ENCODE measurements at places on chromosomes 3 and 15.

- peak; percentile 43 for DNase-seq
Observed at GRCh38 chr15:39588531-39589192, 7.8 kb downstream of the THBS1 start.

- DNase-seq, result peak; percentile 57
Observed at GRCh38 chr15:100879464-100880138, at the start of gene ALDH1A3. Gene ALDH1A3, plus strand, starts transcription at chr15:100879831. Its CDS starts 77 bp downstream, at chr15:100879908.

- no peak for DNase-seq
Observed at GRCh38 chr3:150878290-150878689, 26.9 kb downstream of the MINDY4B start.

DNA sequence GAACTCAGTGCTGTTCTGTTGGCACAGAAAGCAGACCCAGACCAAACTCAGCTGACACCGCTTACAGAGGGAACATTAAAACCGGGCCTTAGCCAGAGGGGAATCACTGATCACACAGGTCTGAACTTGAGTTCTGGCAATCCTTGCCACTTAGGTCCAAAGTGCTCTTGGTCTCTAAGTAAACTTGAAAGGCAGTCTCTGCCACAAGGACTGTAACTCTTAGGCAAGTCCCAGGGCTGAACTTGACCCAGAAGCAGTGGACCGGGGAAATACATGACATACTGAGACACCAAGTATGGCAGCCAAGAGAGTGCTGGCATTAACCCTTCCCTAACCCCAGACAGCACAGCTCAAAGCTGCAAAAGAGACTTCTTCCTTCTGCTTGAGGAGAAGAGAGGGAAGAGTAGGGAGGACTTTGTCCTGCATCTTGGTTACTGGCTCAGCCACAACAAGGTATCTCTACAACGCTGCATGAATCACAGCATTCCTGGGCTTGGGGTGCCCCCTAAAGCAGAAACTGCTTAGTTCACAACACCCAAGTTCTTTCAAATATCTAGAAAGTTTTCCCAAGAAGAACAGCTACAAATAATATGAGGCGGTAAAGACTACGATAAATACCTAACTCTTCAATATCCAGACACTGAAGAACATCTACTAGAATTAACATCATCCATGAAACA lies 32.5 kb downstream of the NAALADL2 start:
- DNase-seq, result no peak

GRCh38 chr3:53842436-53843194 lies 3.6 kb downstream of the CHDH start:
- DNase-seq, result peak; percentile 57

DNA sequence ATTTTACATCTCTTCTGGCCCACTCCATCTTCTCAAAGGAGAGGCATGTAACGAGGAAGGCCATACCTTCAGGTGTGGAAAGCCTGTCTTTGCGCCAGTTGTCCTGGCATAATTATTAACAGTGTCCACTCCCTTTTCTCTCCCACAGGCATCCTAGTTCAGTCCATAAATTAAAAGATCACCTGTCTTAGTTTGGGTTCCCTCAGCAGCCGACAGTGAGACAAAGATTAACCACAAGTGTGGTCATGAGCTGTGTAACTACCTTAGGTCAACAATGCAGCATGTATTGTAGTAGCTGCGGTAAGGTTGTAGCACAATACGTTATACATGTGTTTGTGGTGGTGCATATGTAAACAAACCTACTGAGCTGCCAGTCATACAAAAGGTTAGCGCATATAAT lies 103.3 kb upstream of the GALNT15 start:
- DNase-seq, result no peak

DNA sequence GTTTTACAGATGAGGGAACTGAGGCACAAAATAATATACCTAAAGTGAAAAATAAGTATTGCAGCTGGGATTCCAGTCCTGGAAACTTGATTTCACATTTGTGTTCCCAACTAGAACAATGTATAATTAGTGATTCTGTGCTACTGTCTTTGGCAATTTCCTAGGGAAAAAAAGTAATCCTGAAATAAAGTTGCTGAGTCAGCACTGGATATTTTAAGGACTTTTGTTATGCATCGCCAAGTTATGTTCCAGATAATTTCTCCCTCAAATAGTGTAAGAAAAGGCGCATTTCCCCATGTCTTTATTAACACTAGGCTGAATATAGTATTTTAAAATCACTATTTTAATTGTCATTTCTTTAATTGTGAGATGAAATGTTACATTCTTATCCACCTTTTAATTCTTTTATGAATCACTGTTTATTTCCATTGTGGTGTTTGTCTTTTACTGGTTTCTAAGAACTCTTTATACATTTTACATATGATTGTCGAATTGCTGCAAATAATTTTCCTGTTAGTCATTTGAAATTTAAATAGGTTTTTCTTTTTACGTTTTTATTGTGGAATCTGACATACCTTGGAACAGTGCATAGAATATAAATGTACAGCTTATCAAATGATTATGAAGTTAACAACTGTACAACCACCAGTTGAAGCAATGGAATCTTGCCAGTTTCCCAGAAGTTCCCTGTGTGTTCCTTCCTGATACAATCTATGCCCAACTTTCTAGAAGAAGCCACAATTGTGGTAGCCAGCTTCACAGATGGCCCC lies 56.6 kb downstream of the SH3GL3 start:
- DNase-seq, result no peak

DNA sequence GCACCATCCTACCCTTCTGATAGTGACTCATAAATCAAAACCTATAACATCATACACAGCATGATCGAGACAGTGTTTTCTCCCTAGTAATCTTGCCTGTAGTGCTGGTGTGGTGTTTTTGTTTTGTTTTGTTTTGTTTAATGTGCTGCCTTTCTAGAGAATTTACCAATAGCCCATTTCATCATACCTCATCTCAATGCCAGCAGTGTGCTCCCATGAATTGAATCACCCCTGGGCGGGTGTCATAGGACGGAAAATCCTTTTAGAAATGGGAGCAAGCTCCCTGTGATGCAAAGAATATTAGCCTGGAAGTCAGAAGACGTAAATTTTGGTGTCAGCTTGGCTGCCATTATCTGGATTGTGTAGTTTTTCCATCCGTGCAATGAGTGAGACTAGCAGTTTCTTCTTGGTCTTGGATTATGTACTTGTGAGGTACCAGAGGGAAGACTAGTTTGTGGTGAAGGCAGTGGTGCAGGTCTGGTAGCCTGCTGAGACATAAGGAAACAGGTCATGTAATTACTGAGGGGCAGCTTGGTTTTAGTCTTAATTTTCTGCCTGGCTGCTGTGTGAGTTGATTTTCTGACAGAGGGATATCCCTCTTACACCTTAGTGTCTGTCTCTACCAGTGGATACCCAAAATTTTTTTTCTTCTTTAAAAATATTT lies 29.9 kb downstream of the IGSF10 start:
- DNase-seq, result peak; percentile 51

DNA sequence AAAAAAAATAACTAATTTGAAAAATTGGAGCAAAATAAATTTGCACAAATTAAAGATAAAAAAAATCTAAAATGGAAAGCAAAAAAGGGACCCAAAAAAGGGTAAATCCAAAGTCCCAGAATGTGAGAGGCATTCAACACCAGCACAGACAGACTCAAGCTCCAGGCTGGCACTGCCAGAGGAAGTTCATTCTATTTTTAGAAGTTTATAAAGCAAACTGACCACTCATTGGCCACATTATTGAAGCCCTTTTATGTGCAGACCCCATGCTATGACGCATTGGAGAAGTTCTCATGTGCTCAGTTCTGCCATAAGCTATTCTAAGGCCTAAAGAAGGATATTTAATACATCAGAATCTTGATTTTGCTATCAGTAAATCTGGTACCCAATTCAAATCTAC lies 17.6 kb upstream of the BOC start:
- DNase-seq, result no peak

- DNase-seq, result no peak
Observed at GRCh38 chr3:72784226-72784625, 64.0 kb downstream of the SHQ1 start.

DNA sequence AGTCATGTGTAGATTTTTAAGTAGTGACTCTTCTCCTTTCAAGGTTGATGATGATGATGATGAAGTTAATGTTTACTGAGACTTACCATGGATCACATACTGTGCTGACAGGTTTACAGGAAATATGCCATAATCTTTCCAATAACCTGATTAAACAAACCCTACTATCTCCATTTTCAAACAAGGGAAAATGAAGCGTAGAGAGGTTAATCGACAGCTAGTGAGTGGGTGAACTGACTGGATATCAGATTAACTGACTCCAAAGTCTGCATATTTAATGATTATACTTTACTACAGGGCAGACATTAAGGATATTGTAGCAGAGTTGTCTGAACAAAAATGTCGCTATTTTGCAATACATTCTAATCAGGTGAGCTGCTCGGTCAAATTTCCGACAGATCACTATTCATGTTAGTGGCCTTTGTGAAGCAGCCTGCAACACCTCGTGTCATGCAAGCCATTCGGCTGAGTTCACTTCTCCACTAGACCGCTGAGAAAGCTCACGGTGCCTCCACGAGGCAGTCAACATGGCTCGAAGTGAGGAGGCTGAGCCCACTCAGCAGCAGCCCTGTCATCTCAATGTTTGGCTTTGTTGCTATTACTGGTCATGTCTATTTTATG lies 264.2 kb downstream of the NFKBIZ start:
- no peak for DNase-seq
